ENCODE measurements at places on chromosomes 2 and 18.

DNA sequence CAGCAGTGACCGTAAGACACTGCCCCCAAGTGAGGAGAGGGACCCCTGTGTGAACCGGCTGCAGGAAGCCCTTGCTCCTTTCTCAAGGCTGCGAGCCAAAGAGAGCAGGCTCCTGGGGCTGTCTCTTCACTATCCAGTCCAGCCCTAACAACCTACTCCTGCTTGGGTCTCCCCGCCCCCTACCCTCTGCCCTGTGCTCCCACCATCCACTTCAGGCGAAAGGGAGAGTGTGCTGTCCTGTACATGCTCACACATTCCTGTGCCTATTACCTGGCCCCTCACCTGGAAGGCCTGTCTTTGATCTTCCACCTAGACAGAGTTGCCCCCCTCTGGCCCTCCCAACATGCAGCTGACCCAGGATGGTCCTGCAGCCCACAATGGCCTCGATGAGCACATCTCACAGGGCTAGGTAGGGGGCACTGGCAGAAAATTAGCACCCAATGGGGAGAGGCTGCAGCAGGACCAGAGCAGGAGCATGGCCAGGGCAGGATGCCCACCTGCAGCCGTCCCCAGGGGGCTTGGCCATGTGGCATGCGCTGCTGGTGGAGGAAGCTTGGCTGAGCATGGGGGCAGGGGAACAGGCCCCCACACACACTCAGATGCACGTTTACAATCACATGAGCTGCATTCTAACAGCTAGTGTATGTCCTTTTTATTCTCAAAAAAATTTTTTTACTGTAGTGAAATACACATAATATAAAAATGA is 93.5 kb downstream of the POLR1A start:
- no peak for DNase-seq

GRCh38 chr2:48906633-48907032 is 151.1 kb upstream of the LHCGR start:
- no peak for DNase-seq

DNA sequence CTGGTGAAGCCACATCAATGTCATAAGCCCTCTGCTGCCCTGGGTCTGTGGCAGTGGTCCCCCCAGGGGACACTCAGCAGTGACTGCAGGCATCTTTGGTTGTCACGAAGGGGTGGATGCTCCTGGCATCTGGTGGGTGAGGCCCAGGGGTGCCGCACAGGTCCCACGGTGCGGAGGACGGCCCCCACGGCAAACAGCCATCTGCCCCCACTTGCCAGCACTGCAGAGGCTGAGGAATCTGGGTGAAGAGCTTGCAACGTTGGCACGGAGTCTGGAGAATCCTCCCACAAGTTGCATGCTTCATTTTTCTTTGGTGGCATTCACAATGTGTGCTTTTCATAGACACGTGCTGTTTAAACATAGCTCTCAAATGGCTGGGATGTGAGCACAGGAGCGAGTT is 105.1 kb upstream of the PXDN start:
- no peak for DNase-seq

DNA sequence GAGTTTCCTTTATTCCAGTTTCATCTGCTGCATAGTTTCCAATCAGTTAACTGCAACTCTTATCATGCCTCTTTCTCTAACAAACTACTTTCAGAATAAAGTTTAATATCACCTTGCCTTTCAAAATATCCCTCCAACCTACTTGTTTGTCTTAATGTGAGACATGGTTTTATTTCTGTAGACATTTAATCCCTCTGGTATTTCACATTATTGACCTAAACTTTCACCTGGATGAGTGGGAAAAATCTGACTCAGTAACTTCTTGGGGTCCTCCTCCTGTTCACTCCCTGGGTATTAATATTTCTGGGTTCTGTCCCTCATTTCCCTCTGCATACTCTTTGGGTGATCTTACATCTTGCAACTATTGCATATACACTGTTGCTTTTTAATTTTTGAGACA is 27.9 kb downstream of the MSH6 start:
- no peak for DNase-seq

GRCh38 chr18:45008694-45009413 is 328.2 kb downstream of the SETBP1 start:
- no peak for DNase-seq

DNA sequence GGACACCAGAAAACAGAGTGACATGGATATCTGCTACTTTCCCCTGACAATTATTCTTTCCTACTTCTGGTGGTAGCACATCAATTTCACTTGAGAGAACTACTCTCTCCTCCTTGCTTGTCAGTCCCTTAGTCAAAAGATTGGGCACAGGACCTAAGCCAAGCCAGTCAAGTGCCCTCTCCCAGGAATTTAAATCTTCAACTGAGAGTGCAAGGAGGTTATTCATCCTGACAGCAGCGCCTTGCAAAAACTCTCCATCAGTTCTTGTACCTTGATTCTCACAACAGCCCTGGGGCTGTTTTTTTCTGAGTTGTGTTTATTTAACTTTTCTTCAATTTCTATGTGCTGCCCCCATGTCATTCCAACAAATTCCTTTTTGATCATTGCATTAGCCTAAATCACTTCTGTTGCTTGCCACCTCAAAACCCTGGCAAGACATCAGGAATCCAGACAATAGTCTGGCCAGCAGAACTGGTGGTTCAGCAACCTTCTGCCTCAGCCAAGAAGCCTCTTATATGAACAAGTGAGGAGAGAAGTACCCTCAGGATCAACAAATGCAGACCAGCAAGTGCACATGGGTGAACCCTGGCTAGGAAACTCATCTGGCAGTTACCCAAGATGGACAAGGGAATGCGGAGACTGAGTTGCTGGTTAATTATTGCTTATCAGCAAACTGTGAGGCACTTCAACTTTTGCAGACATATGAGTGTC is 19.4 kb downstream of the COL4A3 start:
- DNase-seq, result no peak

DNA sequence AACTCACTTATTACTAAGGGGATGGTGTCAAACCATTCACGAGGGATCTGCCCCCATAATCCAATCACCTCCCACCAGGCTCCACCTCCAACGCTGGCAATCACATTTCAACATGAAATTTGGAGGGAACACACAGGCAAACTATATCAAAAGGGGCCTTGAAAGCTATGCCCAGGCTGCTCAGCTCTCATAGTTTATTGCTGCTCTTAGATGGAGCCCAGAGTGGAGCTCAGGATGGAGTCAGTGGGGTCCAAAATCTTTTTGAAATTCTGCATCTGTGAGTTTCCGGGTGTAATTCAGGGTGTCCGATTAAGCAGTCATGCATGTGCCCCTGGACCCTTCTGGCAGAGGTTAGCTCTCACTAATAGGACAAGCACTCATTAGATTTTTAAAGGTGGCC is 24.3 kb downstream of the RHOB start:
- DNase-seq, result no peak

- no peak for DNase-seq
Observed at GRCh38 chr2:214899751-214900150, 90.3 kb upstream of the BARD1 start.

DNA sequence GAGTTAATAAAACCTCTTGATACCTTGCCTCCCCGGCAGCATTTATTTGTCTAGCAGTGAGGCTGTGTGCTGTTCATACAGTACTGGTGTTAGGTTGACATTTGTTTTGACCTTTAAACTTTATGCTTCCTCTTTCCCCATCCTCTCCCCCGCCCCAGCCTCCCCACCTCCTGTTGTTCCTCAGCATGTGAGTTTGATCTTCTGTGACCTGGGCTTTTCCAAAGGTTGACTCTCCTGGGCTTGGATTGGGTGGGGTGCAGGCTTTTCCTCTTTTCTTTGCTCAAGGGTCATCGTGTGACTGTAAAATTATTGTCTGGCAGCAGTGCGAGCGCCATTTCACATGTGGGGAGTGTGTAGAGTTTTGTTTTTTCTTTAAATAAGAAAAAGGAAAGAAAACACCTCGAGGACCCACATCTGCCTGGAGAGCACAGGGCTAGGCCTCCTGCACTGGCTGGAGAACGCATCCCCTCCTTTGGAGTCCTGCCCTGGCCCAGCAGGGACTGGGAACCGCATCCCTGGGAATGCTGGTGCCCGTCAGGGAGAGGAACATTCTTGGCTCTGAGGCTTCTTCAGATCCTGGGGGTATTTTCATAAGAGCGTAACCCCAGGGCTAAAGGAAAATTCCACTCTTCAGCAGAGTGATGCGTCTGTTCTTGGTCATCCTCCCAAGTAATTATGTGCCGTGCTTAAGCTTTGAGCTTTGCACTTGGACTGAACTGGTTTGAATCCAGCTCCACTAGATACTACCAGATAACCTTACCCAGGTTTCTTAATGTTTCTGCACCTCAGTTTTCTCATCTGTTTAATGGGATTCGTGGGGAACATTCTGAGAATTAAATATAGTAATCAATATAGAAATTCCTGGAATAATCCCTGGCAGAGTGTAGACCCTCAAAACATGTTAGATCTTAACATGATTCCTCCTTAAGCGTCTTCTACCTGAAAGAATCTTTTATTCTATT is 91.5 kb downstream of the SETBP1 start:
- DNase-seq, result no peak

GRCh38 chr2:14944562-14945346 is 312.2 kb downstream of the LRATD1 start:
- no peak for DNase-seq

GRCh38 chr2:196266855-196267254 is 95.5 kb upstream of the STK17B start:
- no peak for DNase-seq

DNA sequence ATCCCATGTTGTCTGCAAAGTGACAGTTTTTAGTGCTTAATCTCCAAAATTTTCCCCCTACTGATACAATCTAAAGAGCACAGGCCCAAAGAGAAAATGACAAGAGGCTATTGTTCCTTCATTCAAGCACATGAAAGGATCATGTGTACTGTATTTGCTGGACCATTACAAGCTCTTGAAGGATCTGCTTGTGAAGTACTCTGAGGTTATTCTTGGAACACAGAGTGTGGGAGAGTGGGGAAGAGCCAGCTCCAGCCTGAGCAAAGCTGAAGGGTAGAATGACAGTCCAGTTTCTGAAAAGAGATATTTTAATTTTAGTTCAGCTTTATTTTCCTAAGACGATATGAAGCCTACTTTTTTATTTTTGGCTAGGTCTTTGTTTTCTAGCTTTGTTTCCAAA is 112.2 kb downstream of the GALNT3 start:
- DNase-seq, result no peak

- no peak for DNase-seq
Observed at GRCh38 chr2:235504441-235505180, 10.8 kb downstream of the AGAP1 start.

DNA sequence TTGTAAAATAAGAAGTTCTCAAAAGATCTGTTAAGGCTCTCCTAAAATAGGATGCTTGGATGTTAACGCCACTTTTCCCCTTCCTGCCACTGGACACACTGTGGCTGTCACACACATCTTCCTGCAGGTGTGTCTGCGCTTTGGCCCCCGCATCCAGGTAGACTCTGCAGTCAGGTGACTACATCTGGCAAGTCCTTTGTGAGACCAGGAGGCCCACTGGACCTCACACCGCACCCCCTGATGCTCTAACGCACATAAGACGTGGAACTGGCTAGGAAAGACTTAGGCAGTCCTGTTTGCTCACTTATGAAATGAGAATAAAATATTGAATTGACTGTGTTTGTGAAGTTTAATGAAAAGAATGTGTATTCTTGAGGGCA is 67.6 kb upstream of the PXDN start:
- DNase-seq, result no peak

DNA sequence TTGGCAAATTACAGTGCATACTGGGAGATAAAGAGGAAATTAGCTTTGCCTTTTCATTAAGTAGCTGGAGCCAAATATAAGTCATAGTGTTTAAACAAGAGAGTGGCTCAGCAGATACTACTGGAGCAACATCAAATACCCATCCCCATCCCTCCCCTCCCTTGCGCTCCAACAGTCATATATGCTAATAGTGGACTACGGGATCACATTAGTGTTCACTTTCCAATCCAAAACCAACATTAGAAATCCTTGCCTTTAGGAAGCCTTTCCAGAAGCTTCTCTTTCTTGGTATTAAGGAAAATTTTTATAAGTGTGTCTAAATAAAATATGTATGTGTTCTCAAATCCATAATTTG is 1669.3 kb downstream of the SUCLG1 start:
- DNase-seq, result no peak

DNA sequence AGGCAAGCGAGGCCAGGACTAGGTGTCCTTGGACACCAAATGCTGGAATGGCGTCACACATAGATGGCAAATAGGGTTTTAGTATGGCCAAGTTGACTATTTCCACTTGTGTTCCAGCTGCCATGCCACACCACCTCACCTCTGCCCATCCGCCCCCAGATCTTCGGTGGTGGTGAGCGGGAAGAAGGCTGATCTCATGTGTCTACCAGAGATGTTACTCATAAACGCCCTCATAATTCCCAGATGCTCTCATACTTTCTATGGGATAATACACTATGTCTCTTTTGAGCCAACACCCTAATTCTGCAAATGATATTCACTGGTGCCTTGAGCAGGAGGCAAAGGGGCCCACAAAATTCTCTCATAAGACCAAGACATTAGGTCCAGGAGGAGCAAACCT is 281.1 kb upstream of the FN1 start:
- DNase-seq, result no peak

DNA sequence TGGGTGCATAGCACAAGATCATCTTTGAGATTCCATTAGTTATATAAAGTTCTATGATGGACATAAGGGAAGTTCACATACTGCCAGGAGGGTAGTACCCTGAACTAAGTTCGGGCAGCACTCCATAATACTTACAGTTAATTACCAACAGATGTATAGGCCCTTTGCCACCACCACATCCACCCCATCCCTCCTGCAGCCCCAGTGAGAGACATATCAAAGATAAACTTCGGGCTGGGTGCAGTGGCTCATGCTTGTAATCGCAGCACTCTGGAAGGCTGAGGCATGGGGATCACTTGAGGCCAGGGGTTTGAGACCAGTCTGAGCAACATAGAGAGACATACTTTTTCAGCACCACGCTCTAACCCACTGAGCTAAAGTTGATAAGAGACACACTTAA is 46.4 kb upstream of the NPAS2 start:
- DNase-seq, result no peak

GRCh38 chr2:65901756-65902155 is 469.4 kb upstream of the SPRED2 start:
- DNase-seq, result no peak

DNA sequence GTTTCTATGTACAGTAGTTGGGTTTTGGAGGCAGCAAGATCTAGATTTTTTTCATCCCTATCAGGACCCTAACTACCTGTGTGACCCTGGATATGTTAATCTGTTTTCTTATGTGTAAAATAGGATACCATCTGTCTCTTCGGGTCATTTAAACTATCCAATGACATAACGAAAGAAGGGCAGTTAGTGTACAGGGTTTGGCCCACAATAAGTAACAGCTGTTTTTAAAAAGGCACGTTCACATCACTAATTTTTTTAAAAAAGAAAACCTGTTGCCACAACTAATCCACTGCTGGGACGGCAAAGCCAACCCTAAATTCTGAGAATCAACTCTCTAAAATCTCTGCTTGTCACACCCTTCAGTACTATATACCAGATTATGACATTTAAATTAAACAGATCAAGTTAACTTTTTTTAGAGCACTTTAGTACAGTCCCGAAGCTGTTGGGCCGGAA is 869 bp downstream of the USP40 start:
- DNase-seq, result no peak
